ENCODE measurements at places on chromosomes 5 and 9.
A peak's percentile ranks its signal among the peaks of the same experiment; 100 is the strongest.

DNA sequence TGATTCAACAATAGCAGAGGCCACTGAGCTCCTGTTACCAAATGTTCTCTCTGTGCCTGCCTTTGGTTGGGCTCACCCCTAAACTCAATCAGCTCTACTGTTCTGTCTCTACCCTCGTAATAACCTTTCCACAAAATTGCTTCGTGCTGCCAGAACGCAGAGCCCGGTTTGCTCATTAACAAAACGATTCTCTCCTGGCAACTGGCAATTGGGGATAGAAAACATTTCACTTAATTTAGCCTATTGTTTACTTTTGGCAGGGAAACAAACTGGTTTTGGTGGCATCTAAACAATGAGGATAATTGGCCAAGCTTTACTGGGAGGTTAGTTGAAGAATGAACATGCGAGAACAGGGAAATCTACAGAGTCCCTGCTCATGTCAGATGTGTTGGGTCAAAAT lies 56.6 kb downstream of the SLC28A3 start:
- DNase-seq: no peak

DNA sequence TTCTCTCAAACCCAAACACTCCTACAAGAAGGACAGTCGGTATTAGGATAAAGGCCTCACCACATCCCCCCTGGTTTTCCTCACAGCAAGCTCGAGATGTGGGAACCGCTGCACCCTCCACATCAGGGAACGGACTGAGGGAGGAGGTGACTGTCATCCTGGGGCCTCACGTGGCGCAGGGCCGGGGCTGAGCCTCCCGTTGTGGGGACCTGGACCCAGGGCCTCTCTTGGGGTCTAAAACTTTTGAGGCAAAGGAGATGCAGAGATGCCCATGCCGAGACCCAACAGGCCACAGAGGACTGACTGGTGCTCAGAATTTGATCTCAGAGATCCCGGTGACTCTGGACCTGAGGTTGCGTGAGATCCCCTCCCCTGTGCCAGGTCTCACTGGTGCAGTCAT lies 72.7 kb downstream of the MRPL36 start:
- DNase-seq: no peak

GRCh38 chr9:122526602-122527001 lies 491 bp downstream of the OR1N1 start:
- no peak for DNase-seq

DNA sequence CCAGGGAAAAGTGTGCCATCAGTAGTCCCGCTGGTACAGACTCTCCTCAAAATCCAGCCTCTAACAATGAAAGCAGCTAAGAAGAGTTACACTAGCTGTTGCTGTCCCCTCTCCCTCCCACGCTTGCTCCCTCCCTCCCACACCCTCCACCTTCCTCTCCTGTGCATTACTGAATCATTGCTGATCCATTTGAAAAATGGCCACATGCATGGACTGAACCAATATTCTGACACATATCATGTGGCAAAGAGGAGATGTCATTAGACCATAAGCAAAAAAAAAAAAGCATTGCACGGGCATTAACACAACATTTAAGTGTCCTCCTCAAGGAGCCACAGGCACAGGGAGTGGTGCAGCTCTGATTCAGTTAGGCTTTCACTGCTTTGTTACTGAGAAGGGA lies 37.9 kb downstream of the LHFPL2 start:
- DNase-seq: no peak

- DNase-seq: no peak
Measured at GRCh38 chr9:129455151-129455995, 165.5 kb downstream of the C9orf50 start.

DNA sequence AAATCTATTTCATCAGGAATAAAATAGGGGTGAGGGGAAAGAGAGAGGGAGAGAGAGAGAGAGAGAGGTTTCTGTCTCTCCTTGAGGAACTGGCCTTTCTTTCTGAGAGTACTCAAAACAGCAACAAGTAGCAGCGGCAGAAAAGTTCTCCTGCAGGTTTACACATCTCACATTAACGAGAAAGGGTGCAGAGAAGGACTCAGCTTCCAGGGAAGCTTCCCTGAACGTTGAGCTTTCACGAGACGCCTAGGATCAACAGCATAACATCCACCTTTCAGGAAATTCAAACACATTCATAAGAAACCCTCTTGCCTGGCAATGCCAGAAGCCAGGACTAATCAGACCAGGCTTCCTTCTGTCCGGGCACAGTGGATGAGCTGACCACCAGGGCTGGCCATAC lies 162.9 kb downstream of the ZDHHC21 start:
- DNase-seq: no peak

DNA sequence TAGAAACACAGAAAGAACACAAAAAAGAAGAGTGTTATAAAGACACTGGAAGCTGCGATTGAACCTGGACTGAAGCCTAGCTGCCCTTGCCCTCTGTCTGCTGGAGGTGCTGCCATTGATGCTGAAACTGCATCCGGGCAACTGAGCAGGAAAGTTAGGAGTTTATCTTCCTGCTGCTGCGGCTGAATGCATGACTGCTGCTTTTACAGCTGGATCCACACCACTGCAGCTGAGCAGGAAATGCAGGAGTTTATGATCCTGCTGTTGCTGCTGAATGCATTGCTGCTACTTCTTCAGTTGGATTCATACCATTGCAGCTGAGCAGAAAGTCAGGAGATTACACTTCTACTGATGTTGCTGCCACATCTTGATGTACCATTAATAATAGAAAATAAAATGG lies 21.8 kb upstream of the JAKMIP2 start:
- no peak for DNase-seq

GRCh38 chr5:155929112-155929511 lies 397.9 kb upstream of the SGCD start:
- no peak for DNase-seq

DNA sequence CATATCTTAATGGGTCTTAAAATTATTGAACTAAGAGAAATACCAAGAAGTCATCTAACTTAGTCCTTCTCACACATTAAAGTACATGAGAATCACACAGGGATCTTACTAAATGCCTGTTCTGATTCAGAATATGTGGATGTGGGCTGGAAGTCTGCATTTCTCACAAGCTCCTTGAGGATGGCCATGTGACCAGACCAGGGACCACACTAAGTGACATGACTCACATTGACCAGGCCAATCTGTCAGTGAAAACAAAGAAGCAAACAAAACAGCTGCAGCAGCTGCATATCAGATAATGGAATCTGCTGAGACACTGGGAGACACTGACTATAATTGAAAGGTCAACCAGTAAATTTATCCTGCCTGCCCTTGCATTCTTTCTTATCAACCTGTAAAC lies 110.5 kb downstream of the ADAMTS12 start:
- DNase-seq: no peak

- no peak for DNase-seq
Measured at GRCh38 chr9:122236681-122237080, 7.9 kb upstream of the LHX6 start.

GRCh38 chr5:68823301-68823700 lies 270.5 kb upstream of the SLC30A5 start:
- no peak for DNase-seq

GRCh38 chr9:7707934-7708333 lies 91.6 kb downstream of the DMAC1 start:
- DNase-seq: no peak

GRCh38 chr9:135010921-135011320 lies 76.5 kb upstream of the OLFM1 start:
- DNase-seq: no peak

DNA sequence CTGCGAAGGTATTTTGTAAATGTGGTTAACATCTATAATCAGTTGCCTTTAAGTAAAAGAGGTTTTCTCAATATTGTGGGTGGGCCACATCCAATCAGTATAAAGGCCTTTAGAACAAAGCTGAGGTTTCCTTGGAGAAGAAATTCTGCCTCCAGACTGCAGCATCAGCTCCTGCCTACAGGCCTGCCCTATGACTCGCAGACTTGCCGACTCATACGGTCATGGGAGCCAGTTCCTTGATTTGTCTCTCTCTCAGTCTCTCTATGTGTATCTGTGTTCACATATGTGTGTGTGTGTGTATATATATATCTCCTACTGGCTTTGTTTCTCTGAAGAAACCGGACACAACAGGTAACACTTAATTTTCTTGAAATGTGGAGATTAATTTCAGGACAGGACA lies 45.3 kb downstream of the SLC36A1 start:
- peak; percentile 84 for DNase-seq

DNA sequence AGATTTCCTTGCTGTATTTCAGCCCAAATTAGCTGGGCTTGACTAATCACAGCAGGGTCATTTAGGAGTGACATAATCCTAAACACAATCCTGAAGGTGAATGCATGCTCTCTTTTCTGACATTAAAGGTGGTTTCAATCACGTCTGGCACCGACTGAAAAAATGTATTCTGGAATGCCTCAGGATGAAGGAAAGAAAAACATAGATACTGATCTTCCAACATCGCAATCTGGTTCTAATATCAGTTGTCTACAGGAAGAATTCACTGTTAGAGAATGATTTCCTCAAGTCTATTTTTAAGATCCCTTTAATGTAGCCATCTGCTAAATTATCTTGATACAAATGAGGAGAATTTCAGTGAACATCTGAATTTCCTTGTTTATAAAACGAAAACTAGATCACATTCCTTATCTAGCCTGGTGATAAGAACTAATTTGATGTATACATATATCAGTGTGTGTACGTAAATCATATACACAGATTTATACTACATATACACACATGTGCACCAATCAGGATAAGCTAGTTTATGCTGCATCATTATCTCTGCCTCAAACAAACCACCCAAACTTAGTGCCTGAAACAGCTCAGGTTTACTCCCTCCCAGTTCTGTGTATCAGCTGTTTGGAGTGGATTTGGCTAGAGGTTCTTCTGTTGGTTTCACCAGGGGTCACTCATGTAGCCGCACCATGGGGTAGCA lies 31.3 kb upstream of the TAS2R1 start:
- no peak for DNase-seq

DNA sequence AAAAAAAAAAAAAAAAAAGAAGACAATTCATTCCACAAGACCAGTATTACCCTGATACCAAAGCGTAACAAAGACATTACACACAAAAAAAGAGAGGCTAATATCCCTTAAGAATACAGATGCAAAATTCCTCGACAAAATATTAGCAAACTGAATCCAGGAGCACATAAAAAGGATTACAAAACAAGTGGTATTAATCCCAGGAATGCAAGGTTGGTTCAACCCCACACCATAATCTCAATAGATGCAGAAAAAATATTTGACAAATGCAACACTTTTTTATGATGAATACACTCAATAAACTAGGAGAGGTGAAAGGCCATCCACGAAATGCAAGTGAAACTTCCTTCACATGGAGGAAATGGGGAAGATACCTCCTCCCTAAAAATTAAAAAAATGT lies 80.1 kb upstream of the TLR4 start:
- no peak for DNase-seq

GRCh38 chr9:94808926-94809700 lies 82.6 kb downstream of the AOPEP start:
- no peak for DNase-seq

GRCh38 chr5:107203243-107203642 lies 467.5 kb downstream of the EFNA5 start:
- DNase-seq: no peak

DNA sequence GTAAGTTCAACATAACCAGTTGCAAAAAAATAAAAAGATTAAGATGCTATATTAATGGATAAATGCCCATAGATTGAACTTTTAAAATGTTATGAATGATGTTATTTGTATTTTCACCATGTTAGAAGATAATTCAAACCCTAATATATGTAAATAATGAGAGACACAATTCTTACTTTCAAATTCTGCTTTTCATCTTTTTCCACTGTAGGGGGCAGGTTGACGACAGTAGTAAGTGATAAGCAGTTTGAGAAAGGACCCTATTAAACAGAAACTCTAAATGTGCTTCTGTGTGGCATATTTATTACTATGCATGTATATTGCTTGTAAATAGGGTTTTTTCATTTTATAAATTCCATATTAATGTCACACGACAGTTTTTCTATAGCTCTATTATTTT lies 591.1 kb downstream of the SEMA5A start:
- no peak for DNase-seq

DNA sequence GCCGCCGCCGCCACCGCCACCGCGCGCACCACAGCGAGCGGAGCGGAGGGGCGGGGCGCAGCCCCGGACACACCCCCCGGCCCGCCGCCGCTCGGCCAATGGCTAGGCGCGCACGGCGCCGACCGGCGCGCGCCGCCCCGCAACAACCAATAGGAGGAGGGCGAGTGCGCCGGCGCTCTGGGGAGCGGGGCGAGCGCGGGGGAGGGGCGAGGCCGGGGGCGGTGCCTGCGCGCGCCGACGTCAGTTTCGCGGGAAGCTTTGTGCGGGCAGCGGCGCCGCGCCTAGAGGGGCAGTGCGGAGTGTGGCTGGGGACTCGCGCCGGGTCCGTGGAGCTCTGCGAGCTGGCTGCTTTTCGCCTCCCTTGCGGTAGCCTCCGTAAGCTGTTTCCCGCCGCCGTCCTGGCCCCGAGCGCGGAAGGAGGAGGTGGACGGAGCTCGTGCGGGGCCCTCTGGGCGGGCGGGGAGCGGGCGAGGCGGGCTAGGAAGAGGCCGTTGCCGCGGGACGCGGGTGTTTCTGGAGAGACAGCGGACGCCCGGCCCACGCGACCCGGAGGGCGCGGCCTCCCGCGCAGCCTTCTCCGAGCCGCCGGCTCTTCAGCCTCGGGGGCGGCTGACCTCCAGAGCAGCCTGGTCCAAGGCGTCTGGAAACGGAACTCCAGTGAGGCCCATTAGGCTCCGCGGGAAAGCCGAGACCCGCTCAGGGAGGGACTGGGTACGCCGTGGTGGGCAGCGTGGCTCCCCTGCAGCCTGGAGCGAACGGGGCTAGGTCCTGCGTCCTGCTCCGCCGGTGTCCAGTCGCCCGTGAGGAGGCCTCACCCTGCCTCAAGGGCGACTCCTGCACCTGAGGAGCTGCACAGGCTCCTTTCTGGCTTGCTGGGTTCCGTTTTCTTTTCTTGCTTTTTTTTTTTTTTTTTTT lies at the start of gene ZMYND19:
Gene ZMYND19 (minus strand): TSS at position 44 of the 915 bp plus-strand sequence. CDS start 249 bp downstream, outside the sequence.
- DNase-seq: peak; percentile 83

GRCh38 chr5:56025151-56025885 lies 30.6 kb upstream of the IL6ST start:
- no peak for DNase-seq

GRCh38 chr5:1190837-1191239 lies 10.6 kb upstream of the SLC6A19 start:
- DNase-seq: peak; percentile 47

DNA sequence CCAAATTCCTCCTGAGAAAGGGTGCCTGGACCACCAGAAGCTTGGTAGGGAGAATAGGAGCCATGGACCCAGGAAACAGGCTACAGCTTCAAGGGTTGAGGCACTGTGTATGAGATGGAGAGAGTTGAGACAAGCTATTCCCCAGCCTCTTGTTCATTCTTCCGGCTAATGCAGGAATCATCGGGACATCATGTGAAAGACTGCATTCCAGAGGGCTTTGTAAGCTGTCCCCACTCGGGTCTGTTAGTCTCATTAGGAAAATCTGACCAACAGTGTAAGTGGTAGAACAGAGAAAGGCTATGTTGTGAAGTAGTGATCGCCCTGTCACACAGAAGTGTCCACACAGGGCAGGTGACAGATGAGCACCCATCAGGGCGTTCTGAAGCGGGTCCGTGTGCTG lies 81.4 kb downstream of the GABBR2 start:
- DNase-seq: no peak

- no peak for DNase-seq
Measured at GRCh38 chr5:157350939-157351801, 85.2 kb downstream of the CYFIP2 start.

GRCh38 chr5:148747536-148747906 lies 78.9 kb upstream of the ADRB2 start:
- no peak for DNase-seq

GRCh38 chr5:111367115-111367514 lies 142.9 kb downstream of the CAMK4 start:
- no peak for DNase-seq

GRCh38 chr9:132239999-132240840 lies 78.4 kb downstream of the NTNG2 start:
- DNase-seq: no peak

GRCh38 chr9:5193345-5193744 lies 7.9 kb upstream of the INSL6 start:
- DNase-seq: no peak

Measured in inflammatory macrophage treated with lipopolysaccharide for 1 hour (primary cell).